ENCODE measurements at places on chromosomes 1 and 21. TPM values are rescaled to one million over a fixed set of nuclear protein-coding genes. Genes with fewer than 3 reads are reported as not detected.

DNA sequence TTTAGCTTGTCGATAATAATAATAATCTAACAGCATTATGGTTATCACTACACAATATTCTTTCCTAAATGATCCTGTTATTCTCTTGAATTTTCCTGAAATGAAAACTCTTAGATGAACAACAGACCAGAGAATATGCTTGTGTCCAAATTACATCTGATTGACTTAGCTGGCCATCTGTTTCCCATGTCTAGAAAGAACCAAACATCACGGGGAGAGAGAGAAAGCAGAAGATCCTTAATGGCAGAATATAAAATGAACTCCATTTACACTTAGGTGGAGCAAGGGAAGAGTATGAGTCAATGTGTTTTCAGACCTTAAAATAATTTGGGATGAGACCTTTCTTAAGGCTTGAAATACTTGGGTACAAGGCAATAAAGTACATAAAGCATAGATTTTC is 162.2 kb downstream of the DSCAM start:
- no peak for DNase-seq

DNA sequence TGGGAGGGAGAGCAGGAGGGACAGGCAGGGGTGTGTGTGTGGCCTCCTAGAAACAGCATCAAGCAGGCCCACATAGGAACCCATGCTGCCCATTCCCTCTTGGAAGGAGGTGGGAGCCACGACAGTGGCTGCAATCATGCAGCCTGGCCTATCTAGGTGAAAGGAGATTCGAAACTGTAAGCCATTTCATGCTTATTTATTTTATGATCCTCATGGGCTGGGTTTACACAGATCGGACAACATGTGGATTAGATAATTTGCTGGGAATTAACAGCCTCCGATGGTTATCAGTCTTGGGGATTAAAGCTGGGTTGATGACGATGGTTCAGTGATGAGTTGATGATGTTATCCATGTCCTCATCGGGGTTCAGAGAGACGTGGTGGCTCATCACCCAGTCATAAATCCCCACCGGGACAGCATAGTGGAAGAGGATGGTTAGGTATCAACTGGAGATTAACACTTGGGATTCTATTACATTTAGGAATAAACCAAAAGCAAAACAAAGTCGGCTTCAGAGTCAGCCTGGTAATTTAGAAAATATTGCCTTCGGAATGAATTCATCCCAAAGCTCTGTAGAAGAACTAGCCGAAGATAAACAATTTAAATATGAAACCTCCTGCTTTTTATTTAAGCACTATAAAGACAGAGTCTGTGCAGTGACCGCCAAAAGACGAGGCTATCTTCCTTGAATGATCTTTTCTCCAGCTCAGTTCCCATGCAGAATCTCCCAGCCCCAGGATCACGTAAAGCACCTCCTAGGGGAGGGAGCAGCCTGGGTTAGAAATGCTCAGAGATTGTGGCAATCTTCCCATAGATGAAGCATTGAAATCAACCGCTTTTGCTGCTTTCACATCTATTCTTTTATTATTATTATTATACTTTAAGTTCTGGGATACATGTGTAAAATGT is 252.8 kb downstream of the FOXD2 start:
- DNase-seq: no peak

DNA sequence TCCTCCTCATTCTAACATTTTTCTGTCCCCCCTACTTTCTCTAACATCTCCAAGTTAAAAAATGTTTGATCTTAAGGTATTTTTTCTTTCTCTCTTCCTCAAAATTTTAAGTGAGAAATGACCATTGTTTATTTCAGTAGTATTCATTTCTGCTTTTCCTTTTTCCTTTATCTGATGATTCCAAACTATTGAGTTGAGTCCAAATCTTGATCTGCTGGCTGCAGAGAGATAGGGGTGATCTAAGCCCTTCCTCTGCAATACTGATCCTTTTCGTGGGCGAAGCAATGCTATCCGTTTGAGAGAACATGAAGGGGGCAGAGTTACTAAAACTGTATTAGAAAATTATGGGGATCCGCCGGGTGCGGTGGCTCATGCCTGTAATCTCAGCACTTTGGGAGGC is 516 bp upstream of the NMNAT2 start:
- DNase-seq: no peak

GRCh38 chr1:65207317-65207716 is 59.3 kb downstream of the AK4 start:
- no peak for DNase-seq

DNA sequence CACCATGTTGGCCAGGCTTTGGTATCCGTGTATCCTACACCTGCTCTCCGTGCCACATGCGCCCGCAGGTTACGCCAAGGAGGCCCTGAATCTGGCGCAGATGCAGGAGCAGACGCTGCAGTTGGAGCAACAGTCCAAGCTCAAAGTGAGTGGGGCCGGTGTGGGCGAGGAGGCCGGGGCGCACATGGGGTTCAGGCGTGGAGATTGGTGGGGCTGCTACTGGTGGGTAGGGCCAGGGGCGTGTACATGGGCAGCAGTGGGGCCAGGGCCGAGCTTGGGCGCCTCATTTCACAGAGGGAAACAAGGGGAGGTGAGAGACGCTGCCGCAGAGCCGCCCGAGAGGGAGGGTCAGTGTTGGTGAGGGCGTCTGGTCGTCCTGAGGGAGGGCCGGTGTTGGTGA is 5.6 kb downstream of the ATAD3B start:
- no peak for DNase-seq

DNA sequence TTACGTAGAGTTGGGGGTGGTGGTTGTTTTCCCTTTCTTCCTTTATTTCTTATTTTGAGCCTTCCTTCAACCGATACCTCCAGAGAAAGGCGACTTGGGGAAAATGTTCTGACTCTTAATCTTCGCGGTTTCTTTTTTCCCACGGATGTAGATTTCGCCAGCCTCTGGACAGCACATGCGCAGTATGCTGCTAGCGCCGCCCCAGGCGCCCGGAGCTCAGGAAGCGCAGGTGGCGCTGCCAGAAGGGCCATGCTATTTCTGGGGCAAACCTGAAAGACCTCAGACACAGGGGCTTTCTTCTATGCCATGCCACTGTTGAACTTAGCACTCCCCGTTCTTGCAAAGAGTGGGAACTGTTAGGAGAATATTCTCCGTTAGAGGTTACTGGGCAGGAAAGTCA is 392.1 kb downstream of the KIF26B start:
- DNase-seq: no peak

DNA sequence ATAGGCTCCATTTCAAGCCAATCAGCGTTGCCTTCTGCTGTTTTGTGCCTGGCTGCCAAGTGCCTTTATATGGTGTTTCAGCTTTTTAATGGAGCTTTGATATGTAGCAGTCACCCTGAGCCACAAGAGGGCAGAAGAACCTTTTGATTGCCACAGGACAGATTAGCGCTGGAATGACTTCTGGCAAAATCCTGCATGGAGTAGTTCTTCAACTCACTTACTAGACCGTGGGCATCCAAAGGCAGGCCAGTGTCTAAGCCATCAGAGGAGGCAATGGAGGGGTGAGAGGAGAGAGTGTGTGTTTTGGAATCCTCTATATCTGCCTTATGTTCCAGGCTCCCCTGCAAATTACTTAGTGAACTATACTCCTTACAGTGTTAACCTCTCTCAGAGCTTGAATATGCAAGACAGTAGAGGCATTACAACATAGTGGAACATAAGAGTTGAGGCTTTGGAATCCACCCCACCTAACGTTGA is 56.2 kb downstream of the ST3GAL3 start:
- DNase-seq: peak; percentile 90

DNA sequence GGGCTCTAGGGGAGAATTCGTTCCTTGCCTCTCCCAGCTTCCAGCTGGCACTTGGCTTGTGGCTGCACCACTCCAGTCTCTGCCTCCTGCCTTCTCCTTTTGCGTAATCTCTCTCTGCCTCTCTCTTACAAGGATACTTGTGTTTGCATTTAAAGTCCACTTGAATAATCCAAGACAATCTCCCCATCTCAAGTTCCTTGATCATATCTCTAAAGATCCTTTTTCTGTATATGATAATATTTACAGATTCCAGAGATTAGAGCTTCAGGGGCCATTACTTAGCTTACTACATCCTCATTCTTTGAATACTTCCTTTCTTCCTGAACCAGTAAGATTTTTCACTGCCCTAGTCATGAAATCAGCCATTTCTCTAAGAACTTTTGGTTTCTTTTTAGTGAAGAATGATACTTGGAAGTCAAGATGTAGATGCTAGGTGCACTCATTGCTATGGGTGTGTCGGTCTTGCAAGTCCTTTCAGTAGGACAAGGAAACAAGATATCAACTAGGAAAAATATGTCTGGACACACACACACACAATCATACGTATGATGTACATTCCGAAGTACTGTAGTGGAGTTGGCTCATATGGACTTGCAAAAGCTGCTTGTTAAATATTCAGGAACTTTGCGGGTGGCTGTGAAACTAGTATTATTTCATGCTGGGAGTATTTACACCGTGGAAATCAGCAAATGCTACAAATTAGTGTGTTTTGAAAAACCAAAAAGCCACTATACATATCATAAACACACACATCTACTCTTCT is 20.8 kb upstream of the RLF start:
- DNase-seq: peak; percentile 46

DNA sequence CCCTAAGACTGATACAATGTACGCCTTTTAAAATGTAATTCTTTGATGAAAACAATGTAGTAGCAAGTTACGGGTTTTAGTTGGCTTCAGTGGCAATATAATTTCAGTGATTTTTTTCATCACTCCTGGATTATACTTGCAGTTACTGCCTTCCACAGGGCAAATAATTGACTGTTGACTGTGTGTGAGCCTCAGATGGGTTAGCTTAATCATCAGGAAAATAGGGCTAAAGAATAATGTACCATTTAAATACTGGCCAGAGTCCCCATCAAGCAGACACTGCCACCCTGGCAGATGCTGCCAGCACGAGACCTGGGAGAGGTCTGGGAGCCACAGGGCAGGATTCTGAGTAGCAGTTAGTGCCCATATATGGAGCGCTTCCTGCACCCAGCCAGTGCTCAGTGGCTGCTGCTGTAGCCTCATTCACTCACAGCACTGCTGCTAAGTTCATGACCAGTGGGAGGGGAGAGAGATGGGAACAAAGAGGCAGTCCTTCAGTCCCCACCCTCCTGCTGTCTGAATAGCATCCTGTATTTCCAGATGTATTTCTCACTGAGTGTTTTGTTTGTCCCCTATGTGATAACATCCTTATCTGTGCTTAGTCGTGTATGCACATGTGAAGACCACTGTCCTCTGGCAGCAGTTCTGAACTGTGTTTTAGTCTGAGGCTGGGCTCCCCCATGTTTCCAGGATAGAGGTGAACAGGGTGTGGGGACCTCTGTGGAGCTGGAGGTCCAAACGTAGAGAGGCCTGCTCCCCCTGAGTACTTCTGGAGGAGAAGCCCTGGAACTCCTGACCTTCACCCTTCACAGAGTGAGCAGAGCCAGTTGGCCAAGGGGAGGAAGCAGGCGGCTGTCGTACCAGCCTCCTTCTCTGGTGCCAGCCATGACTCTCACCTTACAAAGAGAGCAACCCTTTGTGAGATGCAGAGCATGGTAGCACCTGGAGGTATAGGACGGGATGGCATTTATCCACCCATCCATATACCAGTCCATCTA is 80.4 kb downstream of the ADARB1 start:
- no peak for DNase-seq

GRCh38 chr1:107551456-107551855 is 410.6 kb downstream of the NTNG1 start:
- DNase-seq: no peak

- no peak for DNase-seq
These were observed 149.8 kb downstream of the PDE4B start for GRCh38 chr1:65942476-65942875.

GRCh38 chr1:178871551-178872320 is 859 bp upstream of the ANGPTL1 start:
- DNase-seq: peak; percentile 41

DNA sequence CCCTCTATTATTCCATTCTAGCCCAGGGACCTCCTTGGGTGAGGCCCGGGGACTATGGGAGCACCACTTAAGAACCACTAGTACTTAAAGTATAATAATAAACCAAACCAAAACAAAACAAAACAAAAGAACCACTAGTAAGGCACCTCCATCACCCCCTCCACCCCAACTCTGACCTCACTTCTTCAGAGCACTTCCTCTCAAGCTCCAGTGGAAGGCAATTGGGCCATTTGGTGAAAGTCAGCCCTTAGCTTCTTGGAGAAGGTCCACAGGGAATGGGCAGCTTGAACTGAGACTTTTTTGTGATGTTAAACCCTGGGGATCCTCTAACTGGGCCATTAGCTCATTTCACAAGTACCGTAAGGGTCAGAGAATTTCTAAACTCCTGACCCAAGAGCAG is 237.3 kb downstream of the RHOU start:
- no peak for DNase-seq

- no peak for DNase-seq
These were observed 15.0 kb downstream of the CDKN2C start for GRCh38 chr1:50985094-50985493.

- no peak for DNase-seq
These were observed 82.9 kb upstream of the SSX2IP start for GRCh38 chr1:84773195-84773594.

DNA sequence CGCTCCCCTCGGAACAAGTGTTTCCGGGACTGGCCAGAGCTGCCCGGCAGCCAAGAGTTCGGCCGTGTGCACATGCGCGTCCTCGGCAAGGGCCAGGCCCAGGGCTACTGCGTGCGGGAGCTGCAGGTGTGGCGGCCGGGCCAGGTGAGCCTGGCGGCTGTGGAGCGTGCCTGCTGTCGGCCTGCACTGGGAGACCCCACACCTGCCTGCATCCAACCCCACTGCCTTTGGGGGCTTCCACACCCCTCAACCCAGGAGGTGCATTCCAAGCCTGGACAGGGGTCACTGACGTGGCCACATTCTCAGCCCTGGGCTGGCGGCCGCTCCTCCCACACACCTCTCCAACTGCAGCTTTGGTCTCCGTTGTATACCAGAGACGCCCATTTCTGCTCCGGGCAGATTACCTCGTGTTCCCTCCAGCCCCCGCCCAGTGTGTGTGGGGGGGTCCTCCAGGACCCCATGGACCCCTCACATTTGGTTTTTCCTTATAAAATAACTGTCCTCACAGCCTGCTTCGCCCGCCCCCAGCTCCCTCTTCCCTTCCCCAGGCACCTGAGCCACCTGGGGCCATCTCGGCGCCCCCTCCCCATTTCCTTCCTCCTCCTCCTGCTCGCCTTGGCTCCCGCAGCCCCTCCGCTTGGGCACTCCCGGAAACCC is 6.1 kb downstream of the RNF223 start:
- DNase-seq: peak; percentile 82

- DNase-seq: no peak
These were observed 7.0 kb downstream of the PAFAH2 start for GRCh38 chr1:25990702-25991395.

- no peak for DNase-seq
These were observed 198.4 kb upstream of the PTGFR start for GRCh38 chr1:78292361-78292760.

The MANEAL gene
- total RNA-seq: 35.2 TPM

The LCE1C gene
- not detected for total RNA-seq

The PERM1 gene
- total RNA-seq: 0.03 TPM

The PSMB4 gene
- total RNA-seq: 393 TPM

The PDC gene
- total RNA-seq: not detected

The LCE1D gene
- not detected for total RNA-seq

The SSR2 gene
- total RNA-seq: 227 TPM

The OR2L13 gene
- total RNA-seq: not detected
